ENCODE measurements at places on chromosomes 1 and 21.

DNA sequence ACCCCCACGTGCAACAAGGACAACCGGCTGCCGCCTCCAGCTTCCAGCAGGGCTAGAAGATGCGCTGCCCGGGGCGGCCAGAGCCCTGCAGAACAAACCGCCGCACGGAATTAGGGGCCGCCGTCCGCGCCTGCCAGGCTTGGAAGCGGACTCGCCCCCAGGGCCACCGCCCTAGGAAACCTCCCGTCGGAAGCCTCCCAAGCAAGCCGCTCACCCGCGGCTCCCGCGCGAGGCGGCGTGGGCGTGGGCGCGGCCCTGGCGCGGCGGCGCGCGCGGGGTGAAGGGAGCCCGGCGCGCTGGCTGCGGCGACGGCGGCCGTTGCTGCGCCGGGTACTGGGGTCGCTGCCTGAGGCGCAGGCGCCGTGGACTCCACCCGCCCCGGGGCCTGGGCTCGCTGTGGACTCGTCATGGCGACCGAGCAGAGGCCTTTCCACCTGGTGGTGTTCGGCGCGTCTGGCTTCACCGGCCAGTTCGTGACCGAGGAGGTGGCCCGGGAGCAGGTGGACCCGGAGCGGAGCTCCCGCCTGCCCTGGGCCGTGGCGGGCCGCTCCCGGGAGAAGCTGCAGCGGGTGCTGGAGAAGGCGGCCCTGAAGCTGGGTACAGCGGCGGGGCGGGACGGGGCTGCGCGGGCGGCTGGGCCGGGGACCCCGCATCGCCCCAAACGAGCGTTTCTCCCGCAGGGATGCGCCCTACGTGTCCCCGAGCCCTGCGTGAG, at the start of gene SCCPDH:
Gene SCCPDH (plus strand): TSS at position 394 of the 715 bp plus-strand sequence. CDS start 14 bp downstream, at position 408.
- peak; percentile 63 for DNase-seq

GRCh38 chr1:200346700-200347099, 63.1 kb downstream of the ZNF281 start:
- no peak for DNase-seq

DNA sequence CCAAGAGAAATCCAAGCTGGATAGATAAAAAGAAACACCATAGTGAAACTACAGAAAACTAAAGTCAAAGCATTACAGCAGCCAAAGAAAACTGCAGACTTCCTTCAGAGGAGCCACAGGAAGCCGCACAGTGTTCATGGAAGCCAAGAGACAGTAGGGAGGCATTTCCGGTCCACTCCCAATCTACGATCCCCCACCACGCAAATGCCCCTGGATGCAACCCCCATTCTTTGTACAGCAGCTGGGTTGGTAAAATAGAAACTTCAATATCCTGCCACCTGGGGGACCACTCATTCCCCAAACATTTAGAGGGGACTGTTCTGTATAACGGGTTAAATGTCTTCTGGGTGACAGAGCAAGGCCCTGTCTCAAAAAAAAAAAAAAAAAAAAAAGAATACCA, 43.9 kb upstream of the TSPEAR start:
- no peak for DNase-seq

GRCh38 chr1:236608930-236609726, 4.8 kb upstream of the HEATR1 start:
- DNase-seq = no peak

- DNase-seq = no peak
Observed at GRCh38 chr1:67427947-67428346, 2.3 kb downstream of the SERBP1 start.

DNA sequence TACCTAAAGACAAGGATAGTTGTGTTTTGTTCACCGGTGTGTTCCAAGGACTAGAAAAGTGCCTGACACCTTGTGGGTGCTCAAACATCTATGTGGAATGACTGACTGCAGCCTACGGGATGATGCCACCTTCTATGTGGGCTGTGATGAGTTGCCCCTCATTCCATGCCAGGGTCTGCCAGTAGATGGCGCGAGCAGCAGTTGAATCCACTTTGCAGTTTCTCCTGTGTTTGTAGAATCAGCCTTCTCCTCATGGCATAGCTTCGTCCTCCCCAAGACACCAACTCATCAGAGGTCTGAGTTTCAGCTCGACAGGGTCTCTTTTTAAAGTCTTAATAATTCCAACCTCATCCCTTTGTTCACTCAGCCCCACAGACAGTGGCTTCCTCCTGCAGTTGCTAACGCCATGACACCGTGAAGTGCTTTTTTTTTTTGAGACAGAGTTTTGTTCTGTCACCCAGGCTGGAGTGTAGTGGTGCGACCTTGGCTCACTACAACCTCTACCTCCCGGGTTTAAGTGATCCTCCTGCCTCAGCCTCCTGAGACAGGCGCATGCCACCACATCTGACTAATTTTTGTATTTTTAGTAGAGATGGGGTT, 133.7 kb downstream of the CAPN8 start:
- no peak for DNase-seq

GRCh38 chr1:55813618-55814017, 598.5 kb upstream of the USP24 start:
- DNase-seq = no peak

- DNase-seq = no peak
Observed at GRCh38 chr1:9135073-9135836, 6.4 kb upstream of the GPR157 start.

- no peak for DNase-seq
Observed at GRCh38 chr1:79353224-79353623, 346.7 kb upstream of the ADGRL4 start.

GRCh38 chr21:43362915-43363314, 64.0 kb downstream of the SIK1 start:
- no peak for DNase-seq

GRCh38 chr1:152109231-152109997, 5.8 kb downstream of the TCHH start:
- DNase-seq = no peak

GRCh38 chr1:237005674-237006073, 1.4 kb upstream of the MT1HL1 start:
- no peak for DNase-seq

GRCh38 chr1:3931007-3931912, 31.2 kb upstream of the C1orf174 start:
- DNase-seq = no peak

DNA sequence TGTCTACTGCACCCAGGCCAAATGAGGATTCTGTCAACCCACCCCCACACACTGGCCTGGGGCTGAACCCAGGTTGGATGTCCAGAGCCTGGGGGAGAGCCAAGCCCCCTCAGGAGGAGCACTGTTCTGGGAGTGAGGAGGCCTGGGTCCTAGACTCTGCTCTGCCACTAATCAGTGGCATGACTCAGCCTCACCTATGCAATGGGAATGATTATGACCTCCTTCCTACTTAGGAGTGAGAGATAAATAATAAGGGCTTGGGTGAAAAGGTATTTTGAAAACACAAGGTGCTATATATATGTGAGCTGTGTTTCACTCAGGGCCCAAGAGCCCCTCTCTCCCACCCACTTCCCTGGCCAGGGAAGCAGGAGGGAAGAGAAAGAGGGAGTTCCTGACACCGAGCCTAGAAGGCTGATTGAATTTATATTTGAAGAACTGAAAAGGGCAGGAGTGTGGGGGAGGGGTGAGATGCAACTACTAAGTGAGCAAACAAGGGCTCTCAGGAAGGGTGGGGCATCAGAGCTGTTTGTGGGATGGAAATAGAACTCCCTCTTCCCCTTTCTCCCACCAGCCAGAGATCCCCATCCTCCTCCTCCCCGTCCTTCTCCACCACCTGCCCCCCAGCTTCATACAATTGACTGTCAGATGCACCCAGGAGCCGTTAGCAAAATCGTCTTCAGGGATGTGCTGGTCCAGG, 8.2 kb downstream of the IGSF9 start:
- DNase-seq = no peak

DNA sequence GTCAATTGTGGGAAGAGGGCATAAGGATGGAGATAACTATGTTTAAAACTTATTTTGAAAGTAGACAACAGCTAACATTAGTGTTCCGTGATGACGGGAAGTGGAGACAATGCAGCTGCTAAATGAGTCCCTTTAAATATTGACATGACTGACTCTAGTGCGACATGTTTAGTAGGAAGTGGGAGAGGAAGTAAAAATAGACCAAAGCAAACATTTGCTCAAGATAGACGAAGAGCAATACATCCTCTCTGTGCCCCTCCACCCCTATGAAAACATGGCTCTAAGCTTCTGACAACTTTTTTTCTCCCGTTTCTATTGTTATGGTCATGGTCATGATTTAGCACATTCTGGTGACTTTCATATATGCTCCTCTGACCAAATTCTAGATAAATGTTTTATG, 60.0 kb upstream of the HMCN1 start:
- DNase-seq = no peak

DNA sequence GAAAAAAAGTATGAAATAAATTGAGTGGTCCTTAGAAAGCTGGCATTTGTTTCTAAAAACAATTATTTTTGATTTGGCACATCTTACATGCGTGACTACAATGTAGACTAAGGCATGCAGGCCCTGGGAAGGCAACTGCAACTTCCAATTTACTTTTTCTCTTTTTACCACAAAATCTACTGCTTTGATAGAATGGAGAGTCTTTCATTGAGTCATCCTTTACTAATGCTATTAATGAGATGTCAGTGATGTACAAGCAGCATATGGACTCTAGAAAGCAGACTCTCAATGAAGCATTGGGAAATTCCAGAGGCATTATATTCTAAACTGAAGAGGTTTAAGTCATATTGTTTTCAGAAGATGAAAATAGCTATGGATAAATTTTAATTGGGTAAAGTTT, 29.6 kb upstream of the PRRX1 start:
- DNase-seq = no peak

GRCh38 chr1:247529771-247530355, 6.4 kb downstream of the OR2C3 start:
- no peak for DNase-seq

GRCh38 chr1:4172644-4173599, 272.9 kb upstream of the C1orf174 start:
- no peak for DNase-seq

- DNase-seq = no peak
Observed at GRCh38 chr1:240020871-240021270, 70.8 kb upstream of the FMN2 start.

- DNase-seq = no peak
Observed at GRCh38 chr1:203621559-203622262, 4.9 kb upstream of the ATP2B4 start.

DNA sequence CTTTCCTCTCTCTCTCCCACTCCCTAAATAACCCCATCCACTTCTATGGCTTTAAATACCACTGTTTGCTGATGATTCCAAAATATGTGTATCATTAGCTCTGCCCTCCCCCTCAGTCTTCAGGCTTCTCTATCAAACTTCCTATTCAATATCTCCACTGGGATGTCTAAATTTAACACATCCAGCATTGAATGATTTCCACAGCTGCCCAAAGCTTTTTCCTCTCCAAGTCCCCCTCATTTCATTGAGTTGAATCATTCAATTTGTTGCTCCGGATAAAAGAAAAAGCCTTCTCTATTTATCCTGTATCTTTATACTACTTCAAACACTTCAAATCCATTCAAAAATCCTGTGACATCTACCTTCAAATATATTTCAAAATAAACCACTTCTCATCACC, 225.0 kb downstream of the SEC16B start:
- DNase-seq = no peak

DNA sequence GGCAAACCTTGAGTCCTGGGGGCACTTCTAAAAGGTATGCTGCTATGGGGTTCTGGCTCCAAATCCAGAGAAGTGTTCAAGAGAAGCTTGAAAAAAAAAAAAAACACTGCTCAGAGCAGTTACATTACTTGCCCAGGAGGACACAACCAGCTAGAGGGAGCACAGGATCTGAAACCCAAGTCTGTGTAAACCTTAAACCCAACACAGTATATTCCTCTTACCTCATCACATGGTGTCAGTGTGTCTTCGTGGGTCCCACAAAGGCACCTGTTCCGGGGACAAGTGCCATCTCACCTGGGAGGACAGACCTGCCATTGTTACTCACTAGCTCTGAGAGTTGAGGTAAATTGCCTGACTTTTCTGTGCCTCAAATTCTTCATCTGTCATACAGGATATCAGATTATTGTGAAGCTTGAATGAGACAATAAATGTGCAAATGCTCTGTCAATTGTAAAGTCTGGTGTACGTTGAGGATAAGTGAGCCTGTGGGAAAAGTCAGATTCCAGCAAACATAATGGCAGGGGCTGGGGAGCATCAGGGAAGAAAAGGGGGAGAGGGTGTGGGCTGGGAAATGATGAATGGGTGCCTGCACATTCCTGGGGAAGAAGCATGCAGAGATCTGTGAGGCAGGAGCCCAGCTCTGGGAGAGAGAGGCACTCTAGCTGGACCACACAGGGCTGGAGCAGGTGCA, 170.4 kb upstream of the ZC3H12A start:
- DNase-seq = no peak

DNA sequence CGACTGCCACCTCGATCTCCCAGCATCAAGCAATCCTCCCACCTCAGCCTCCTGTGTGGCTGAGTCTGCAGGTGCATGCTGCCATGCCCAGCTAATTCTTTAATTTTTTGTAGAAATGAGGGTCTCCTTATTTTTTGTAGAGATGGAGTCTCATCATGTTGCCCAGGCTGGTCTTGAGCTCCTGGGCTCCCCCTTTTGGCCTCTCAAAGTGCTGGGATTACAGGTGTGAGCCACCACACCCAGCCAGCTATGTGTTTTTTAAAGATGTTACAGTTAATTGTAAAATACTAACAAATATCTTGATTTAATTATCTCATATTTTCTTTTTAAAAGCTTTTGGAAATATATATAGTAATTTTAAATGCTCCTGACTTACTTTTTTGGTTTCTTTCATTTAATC, 181.3 kb upstream of the DMRTA2 start:
- no peak for DNase-seq

DNA sequence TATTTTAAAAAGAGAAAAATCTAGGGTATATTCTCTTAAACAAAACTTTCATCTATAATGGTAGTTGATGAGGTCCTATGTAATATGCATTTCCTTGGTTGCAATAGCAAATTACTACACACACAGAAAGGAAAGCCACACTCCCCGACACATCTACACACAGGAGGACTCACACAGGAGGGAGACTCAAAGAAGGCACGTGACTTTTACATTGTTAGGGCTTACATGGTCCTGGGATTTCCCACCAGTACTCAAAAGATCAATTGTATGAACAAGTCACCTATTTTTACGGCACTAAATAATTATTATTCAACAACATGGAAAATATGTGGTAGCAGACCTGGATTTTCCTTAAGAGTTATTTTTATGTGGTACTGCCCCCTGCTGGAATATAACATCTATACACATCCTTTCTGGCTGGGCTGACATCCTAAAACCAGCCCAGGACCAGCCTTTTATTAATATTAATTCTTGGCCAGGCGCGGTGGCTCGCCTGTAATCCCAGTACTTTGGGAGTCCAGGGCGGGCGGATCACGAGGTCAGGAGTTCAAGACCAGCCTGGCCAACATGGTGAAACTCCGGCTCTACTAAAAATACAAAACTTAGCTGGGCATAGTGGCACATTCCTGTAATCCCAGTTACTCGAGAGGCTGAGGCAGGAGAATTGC, 33.9 kb upstream of the LGALS8 start:
- no peak for DNase-seq
